ENCODE measurements at places on chromosomes 7 and 10.

- DNase-seq = no peak
Measured at GRCh38 chr7:139341776-139342226, 664 bp downstream of the FMC1 start.

- DNase-seq = no peak
Measured at GRCh38 chr10:62726142-62726541, 78.4 kb upstream of the ADO start.

- DNase-seq = no peak
Measured at GRCh38 chr7:25256333-25256819, 28.1 kb upstream of the NPVF start.

- DNase-seq = no peak
Measured at GRCh38 chr7:75723444-75723843, 15.3 kb downstream of the HIP1 start.

DNA sequence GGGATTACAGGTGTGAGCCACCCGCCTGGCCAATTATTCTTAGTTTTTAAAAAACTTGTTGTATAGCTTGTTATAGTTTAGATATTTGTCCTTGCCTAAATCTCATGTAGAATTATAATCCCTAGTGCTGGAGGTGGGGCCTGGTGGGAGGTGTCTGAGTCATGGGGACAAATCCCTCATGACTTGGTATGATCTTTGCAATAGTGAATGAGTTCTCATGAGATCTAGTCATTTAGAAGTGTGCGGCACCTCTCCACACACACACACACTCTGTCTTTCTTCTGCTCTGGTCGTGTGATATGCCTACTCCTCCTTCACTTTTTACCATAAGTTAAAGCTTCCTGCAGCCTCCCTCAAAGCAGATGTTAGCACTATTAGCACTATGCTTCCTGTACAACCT lies 37.2 kb downstream of the FAM149B1 start:
- no peak for DNase-seq

DNA sequence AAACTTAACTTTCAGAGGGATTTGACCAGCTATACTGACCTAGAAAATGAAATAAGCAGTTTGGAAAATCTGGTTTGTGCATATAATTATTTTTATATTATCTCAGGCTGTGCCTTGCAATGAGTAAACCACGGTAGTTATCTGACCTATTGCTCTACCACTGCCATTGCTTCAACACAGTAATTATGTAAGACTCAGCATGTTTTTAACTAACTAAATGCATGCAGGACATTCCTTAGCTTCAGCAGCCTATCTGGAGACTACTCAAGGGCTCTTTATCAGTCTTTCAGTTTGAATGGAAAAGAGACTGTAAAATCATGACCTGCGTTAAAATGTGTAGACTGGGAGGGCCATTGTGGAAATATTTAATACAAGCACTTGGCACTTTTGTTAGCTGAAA lies 22.5 kb downstream of the CHN2 start:
- DNase-seq = no peak

Measured in RCC 7860 (cell line).